ENCODE measurements at places on chromosomes 7 and 10.

- no peak for DNase-seq
Measured at GRCh38 chr10:79129361-79129997, 60.7 kb downstream of the ZMIZ1 start.

DNA sequence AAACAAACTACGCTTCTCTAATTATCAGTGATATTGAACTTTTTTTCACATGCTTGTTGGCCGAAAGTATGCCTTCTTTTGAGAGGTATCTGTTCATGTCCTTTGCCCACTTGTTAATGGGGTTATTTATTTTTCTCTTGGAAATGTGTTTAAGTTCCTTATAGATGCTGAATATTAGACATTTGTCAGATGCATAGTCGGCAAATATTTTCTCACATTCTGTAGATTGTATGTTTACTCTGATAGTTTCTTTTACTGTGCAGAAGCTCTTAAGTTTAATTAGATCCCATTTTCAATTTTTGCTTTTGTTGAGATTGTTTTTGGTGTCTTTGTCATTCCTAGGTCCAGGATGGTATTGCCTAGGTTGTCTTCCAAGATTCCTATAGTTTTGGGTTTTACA lies 73.2 kb downstream of the CABCOCO1 start:
- no peak for DNase-seq

DNA sequence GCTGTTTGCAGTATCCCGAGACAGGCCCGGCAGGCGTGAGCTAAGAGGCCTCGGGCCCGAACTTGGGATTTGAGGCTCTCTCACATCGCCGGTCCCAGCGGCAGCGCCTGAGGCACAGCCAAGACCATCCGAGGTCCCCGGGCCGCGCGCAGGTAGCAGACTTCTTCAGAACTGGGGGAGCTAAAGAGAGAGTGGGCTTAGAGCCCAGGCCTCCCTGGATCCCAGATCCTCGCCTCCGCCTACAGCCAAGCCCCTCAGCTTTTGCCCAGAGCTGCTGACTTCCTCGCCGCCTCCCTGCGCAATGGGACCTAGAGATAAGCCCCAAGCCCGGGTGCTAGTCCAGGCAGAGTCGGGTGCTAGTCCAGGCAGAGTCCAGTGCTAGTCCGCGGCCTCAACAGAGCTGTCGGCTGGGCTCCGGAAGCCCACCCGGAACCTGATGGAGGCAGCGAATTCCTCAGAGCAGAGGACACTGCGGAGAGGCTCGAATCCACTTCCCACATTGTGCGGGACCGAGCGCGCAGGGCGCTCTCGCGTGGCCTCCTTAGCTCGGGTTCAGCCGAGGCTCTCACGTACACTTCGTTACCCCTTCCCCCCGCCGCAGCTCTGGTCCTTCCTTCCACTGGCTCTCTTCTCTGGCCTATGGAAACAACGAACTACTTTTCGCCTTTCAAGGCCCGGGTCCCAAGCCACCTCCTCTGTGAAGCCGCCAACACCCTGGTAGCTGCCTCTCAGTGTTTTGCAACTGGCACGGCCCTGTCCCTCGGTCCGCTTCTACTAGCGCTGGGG lies 5.8 kb downstream of the LBX1 start:
- DNase-seq: no peak

DNA sequence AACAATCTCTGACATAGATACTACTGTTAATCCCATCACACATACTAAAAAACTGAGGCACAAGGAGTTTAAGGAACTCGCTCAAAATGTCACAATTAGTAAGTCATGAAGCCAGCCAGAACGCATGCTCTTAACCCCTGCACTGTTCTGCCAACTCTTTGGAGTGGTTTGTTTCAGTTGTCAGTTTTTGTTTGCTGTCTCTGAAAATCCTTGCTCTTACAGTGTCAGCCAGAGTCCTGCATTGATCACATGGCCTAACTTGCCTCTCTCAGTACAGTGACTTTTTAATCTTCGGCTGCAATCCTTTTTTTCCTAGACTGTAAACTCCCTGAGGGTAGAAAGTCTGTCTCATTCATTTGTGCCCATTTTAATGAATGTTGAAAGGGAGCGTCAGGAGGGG lies 753.8 kb downstream of the AUTS2 start:
- no peak for DNase-seq

- DNase-seq: no peak
Measured at GRCh38 chr10:112525200-112525599, 78.2 kb downstream of the VTI1A start.

DNA sequence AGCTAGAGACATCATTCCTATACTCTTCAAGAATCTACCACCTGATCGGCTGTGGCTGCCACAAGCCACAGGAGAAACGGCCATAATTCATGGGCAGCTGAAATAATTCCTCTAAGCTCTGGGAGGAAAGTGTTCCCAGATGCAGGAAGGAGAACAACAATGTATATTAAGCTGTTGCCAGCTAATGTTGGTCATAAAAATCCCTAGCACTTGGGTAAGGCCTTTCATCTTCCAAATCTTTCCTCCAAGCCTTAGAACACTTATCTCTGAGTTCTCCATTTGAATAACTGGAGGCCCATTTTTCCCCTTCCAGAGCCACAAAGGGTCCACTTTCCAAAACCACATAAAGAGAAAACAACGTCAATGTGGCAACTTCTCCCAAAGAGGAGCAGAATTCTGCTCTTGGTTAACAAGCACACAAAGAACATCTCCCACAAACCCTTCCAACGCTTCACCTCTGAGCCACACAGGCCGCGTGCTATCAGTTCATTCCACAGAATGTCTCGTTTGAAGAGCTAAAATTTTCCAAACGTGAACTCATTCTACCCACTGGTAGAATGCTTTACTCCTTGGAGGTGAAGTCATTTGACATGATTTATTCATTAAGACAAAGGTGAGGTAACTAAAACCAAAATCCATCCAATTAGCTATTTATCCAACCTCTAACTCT lies 11.2 kb downstream of the KCNMA1 start:
- DNase-seq: no peak

GRCh38 chr7:110800984-110801383 lies 289.9 kb upstream of the LRRN3 start:
- no peak for DNase-seq

DNA sequence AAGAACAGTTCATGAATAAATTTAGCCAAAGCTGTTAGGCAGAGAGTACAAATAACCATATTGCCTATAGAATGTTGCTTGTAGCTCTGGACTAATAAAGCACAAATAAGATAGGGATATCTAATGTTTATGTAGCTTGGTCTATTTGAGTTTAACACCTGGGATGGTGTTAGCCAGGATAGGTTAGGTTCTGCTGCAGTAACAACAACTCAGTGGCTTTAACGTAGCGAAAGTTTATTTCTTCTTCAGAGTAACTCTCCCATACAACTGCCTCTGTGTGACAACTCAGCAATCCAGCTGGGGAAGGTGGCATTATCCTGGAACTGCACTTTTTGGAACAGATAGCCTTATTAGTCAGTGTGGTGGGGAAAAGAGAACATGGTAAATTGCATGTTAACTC lies 52.2 kb upstream of the STEAP4 start:
- no peak for DNase-seq

- DNase-seq: no peak
Measured at GRCh38 chr7:128879461-128879938, 16.8 kb downstream of the ATP6V1F start.

GRCh38 chr7:24959735-24960485 lies 20.1 kb downstream of the OSBPL3 start:
- no peak for DNase-seq

DNA sequence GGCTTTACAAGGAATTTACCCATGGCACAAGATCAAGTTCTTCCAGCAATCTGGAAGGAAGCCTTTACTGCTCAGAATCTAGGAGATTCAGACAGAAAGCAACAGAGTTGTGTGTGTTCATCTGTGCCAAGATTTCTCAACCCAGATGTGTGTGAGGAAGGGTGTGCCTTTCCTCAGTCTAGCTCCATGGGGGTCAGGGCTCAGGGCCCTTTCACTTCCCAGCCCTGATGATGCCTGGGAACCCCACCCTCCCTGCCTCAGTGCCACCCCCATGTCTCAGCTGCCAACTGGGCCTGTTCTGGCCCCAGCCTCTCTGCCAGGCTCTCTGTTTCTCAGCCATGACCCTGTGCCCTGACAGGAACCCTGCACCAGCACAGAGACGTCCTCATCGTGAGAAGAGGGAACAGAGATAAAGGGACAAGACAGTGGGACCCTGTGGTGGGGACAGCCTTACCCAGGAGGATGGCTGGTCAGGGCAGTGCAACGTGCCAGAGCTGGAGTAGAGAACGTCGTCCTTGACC lies 102.0 kb downstream of the VIPR2 start:
- no peak for DNase-seq

DNA sequence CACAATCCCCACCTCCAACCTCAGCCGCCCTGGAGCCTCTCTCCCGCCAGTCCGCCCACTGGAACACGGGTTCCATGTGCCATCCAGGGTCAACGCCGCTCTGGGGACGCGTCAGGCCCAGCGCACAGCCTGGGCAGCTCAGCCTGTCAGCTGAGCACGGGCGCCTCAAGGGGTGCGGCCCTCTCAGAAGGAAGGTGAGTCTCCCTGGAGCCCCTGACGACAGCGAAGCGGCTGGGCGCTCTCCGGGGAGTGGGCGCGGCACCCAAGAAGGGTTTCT lies 1.2 kb upstream of the SLC18A3 start:
- DNase-seq: no peak

GRCh38 chr10:59881640-59882039 lies 24.7 kb downstream of the CCDC6 start:
- DNase-seq: no peak

DNA sequence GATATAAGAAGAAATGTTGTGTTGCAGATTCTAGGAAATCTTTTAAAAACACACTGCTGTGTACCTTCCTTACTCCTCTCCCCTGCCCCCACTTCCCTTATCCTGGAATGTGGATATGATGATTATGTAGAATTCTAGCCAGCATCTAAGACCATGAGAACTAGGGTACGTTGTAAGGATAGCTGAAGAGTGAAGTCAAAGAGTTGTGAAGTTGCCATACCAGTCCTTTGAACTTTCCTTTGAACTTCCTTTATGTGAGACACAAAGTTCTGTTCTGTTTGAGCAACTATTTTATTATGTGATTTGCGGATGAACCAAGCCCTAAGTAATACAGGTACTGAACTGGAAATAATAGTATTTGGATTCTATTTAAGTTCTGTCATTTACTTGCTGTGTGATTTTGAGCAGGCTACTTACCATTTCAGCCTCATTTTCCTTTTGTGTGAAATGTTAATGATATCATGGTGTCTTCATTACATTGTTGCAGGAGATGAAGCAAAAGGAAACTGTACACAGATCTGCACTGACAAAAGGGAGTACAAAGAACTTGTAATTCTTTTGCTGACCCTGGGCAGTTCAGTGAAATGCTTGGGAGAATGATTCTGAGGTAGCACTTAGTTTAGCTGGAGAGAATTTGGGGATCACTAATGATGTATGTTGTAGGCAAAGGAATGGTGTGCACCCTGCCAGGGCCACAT lies 31.4 kb downstream of the RPA3 start:
- no peak for DNase-seq

DNA sequence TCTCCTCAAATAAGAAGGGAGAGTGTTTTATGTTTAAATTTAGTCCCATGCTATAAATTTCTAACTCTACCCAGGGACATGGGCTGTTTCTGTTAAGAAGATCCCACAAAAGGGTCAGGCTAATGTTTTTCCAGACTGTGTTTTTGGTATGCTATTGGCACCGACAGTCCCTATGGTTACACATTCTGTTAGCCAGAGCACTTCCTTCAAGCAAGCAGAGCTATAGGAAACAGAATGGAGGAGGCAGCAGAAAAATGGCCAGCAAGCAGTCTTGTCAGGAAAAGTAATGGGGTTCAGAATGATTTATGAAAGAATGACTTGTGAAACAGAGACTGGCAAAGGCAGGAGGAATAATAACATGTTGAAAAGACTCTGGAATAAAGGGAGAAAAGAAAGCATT lies 44.8 kb upstream of the PHYHIPL start:
- no peak for DNase-seq

DNA sequence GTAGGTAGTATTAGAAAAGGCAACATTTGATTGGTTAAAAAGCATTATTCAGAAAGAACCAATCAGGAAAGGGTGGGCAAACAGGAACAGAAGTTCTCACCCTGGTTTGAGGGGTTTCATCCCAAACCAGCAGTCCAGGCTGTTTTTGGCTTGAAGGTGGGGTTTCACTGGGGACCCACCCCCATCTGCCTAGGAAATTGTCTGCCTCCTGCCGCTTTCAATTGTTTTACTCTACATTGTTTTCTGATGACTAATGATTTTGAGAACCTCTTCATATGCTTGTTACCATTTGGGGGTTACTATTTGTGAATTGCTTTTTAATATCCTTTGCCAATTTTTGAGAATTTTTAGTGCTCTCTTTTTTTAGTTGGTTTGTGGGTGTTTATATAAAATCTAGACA lies 3.3 kb upstream of the PCBD1 start:
- DNase-seq: no peak

- DNase-seq: no peak
Measured at GRCh38 chr7:77935652-77936348, 137.2 kb downstream of the PHTF2 start.

- DNase-seq: no peak
Measured at GRCh38 chr7:43737467-43738127, 8.3 kb upstream of the COA1 start.

- no peak for DNase-seq
Measured at GRCh38 chr7:15836041-15836440, 149.6 kb upstream of the MEOX2 start.

GRCh38 chr10:45450866-45451265 lies 76.8 kb downstream of the ALOX5 start:
- no peak for DNase-seq

DNA sequence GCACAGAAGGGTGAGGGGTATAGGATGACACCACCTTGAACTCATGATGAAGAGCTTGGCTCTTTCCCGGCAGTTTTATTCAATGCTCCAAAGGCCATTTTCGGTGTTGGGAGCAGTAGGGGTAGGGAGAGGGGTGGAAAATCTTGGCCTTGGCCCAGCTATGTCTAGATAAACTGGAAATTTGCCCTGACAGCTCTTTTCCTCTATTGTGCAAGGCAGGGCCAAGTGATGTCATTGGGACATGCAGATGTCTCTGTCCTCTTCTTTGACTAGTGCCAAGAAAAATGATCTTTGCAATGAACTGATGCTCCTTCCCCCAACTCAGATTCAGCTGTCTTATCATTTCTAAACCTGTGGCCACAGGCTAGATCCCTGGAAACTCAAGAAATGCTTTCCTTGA lies 27.7 kb upstream of the PRKCQ start:
- no peak for DNase-seq

DNA sequence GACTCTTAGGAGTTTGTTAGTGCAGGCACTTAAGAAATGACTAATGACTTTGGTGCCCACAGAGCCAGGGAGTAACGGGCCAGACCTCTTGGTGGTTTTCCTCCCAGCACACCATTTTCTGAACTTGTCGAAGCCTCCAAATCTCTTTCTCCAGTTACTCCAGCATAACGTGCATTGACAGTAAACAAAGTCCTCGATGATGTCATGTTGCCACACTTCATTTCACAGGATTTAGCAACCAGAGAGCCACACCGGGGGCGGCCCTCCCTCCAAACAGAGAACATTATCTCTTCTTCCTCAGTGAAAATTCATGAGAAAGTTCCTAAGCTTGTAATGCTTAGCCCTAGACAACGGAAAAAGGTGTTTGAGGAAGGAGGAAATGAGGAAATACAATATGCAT lies 4.0 kb upstream of the SVOPL start:
- DNase-seq: no peak

- DNase-seq: no peak
Measured at GRCh38 chr7:96199421-96199820, 122.5 kb downstream of the SLC25A13 start.

GRCh38 chr10:13395540-13395939 lies 47.4 kb upstream of the SEPHS1 start:
- no peak for DNase-seq

GRCh38 chr10:64732372-64732957 lies 1211.3 kb downstream of the REEP3 start:
- no peak for DNase-seq

GRCh38 chr10:60819271-60819670 lies 41.0 kb downstream of the CDK1 start:
- no peak for DNase-seq

Measured in natural killer cell (primary cell).